ENCODE measurements at places on chromosomes 1 and 21. TPM values are rescaled to one million over a fixed set of nuclear protein-coding genes. Genes with fewer than 3 reads are reported as not detected.

DNA sequence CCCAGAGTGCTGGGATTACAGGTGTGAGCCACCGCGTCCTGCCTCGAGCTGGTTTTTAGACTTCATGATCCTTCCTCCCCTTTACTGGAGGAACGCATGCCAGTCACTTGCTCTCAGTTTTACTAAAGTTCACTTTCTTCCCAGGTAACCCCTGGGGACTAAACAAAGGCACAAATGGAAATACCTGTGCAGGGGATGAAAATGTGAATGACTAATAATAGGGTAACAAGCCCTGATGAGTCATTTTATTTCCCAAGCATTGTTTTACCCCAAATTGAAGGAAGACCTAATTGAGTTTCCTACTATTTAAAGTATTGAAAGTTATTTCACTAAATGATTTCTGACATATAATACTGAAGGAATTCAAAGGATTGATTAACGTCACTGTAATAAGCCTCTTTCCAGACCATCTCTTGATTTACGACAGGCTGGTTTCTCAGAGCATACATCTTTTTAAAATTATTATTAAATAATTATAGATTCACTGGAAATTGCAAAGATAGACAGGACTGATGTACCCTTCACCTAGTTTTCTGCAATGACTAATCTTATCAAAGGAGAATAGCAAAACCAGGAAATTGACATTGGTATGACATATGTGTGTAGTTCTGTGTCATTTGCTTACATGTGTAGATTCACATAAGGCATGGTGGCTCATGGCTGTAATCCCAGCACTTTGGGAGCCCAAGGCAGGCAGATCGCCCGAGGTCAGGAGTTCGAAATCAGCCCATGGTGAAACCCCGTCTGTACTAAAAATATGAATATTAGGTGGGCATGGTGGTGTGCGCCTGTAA is 53.2 kb upstream of the SOD1 start:
- H3K36me3 ChIP-seq = peaks cover 7% of the 10 kb centered on the region
- no peak overlapping the region for H3K27ac ChIP-seq
- no peak overlapping the region for H3K4me3 ChIP-seq
- H3K4me1 ChIP-seq = no peaks in the 10 kb centered on the region
- DNase-seq = no peak
- H3K27me3 ChIP-seq = peaks cover 4% of the 10 kb centered on the region

- H3K36me3 ChIP-seq = no peaks in the 10 kb centered on the region
- no peak for DNase-seq
- H3K27me3 ChIP-seq = peaks cover 3% of the 10 kb centered on the region
- no peak overlapping the region for H3K4me3 ChIP-seq
These were observed 107.7 kb upstream of the TMPRSS2 start for GRCh38 chr21:41615613-41616012.

DNA sequence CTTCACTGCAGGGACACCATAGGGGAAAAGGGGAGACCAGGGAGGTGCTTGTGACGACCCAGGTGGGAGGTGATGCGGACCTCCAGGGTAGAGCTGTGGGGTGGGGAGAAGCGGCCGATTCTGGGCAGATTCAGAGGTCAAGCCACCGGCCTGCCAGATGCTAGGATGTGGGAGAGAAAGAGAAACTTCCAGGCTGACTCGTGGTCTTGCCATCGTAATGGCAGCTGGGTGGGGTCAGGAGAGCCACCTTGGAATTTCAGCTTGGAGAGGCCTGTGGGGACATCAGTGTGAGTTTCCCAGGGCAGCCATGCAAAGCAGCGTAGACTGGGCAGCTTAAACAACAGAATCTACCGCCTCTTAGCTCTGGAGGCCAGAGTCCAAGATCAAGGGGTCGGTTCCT is 258.0 kb upstream of the VAMP3 start:
- DNase-seq = no peak
- no peaks in the 10 kb centered on the region for H3K4me1 ChIP-seq
- no peak overlapping the region for H3K4me3 ChIP-seq
- H3K36me3 ChIP-seq = no peaks in the 10 kb centered on the region

- no peak overlapping the region for H3K27ac ChIP-seq
- no peaks in the 10 kb centered on the region for H3K4me1 ChIP-seq
- H3K4me3 ChIP-seq = no peak overlapping the region
- no peaks in the 10 kb centered on the region for H3K36me3 ChIP-seq
- H3K27me3 ChIP-seq = no peaks in the 10 kb centered on the region
- DNase-seq = no peak
These were observed 61.8 kb upstream of the DNAH14 start for GRCh38 chr1:224867715-224868114.

Gene TTC39A
- total RNA-seq = 0.95 TPM

Gene SMPDL3B
- 3.3 TPM for total RNA-seq

Gene VHLL
- total RNA-seq = not detected

Data from endothelial cell (in vitro differentiated cells).